ENCODE measurements at places on chromosomes 2 and 18.

DNA sequence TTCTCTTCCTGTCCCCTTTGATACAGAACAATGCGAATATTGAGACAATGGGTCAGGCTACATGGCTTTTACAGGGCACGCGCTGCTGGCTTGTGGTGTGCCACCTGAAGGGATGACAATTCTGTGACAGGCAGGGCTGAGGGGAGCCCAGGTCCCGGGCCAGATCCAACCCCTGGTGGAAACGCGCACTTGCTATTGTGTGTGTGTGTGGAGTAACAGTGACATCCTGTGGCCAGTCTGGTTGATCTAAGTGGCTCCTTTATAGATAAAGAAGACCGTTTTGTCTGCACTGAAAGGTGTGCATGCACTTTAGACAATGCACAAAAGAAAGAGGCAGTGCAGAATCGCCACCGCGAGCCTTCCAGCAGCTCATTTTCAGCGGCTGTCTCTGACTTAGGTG, 273.6 kb downstream of the HRH4 start:
- no peak for DNase-seq

DNA sequence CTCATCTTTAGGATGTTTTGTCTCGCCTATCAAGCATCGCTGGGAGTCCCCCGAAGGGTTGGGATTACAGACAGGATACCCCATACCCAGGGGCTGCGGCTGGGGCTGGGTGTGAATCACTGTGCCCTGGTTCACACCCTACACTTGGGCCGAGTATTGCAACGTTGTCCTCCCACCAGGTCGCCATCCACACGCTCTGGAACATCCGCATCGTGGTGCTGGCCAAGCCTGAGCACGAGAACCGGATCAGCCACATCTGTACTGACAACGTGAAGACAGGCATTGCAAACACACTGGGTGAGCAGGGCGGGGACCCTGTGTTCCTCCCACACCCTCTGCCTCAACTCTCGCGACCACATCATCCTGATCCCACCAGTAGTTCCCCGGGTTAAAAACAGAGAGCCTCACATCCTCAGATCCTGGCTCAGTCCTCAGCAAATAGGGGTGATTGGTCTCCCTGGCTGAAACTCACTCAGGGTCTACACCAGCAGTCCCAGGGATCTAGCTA, 87.3 kb upstream of the ATG16L1 start:
- DNase-seq = no peak

DNA sequence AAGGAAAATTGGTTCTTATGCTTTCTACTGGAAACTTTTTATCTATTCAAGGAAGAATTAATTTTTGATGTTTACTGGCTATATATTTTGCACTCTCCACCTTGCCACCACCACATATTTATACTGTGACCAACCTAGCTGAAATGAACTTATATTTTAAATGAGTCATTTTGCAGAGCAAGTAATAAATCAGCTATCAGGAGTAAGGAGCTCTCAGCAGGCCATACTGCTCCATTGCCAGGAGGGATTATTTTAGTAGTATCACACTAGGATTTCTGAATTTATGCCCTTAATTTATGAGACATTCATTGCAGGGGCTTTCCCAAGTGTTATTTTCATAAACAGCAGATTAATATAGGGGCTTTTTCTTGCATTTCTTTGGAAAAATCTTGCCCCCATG, 125.8 kb upstream of the CYP1B1 start:
- no peak for DNase-seq

DNA sequence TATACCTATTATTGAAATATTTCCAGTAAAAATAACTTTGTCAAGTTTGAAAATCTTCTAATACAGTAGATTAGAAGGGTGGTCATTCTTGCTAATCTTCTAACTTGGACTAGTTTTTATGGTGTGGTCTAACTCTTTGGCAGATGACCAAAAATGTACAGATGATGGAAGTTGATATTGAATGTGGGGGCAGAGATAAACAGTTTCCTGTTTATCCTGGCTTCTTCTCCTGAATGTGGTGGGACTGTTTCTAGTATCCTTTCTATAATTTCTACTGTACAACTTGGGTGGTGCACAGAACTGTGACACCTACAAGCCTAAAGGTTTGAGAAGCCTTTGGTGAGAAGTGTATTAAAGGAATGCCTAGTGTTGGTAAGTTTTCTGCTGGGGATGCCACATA, 178.7 kb downstream of the PDE11A start:
- DNase-seq = no peak

DNA sequence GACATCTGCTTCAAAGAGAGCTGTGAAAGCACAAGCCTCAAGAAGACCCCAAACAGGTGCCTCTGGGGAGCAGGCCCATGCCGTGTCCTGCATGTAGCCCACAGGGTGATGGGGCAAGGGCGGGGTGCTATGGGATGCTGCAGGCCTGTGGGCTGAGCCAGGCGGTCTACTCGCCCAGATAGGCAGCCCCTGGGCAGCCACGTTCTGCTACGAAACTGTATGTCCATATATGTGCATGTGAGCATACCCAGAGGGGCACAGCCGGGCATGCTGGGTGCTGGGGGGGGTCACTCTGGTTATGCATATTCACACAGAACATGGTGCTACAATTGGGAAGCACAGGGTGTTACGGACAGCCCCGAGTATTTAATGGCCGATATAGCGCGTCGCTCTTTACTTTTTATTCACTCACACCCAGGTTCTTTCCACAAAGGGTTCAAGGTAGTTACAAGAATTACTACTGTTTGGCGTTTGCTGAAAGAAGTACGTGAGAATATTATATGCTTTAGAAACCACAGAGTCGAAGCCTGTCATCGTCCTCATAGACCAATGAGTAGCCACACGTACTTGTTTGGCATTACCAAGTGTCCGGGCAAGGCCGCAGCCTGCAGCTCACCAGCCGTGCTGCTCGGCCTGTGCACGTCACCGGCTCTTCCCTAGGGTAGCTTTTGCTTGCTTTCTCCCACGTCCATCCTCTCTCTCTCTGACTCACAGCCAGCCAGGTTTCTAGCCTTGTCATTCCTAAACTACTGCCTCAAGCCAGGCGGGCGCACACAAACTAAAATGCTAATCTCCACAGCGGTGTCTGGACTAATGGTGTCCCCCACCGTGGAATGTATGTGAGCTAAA, 14.4 kb downstream of the MTERF4 start:
- DNase-seq = no peak
